ENCODE measurements at places on chromosomes 3 and 15. TPM values are rescaled to one million over a fixed set of nuclear protein-coding genes. Genes with fewer than 3 reads are reported as not detected.
A peak's percentile ranks its signal among the peaks of the same experiment; 100 is the strongest.

DNA sequence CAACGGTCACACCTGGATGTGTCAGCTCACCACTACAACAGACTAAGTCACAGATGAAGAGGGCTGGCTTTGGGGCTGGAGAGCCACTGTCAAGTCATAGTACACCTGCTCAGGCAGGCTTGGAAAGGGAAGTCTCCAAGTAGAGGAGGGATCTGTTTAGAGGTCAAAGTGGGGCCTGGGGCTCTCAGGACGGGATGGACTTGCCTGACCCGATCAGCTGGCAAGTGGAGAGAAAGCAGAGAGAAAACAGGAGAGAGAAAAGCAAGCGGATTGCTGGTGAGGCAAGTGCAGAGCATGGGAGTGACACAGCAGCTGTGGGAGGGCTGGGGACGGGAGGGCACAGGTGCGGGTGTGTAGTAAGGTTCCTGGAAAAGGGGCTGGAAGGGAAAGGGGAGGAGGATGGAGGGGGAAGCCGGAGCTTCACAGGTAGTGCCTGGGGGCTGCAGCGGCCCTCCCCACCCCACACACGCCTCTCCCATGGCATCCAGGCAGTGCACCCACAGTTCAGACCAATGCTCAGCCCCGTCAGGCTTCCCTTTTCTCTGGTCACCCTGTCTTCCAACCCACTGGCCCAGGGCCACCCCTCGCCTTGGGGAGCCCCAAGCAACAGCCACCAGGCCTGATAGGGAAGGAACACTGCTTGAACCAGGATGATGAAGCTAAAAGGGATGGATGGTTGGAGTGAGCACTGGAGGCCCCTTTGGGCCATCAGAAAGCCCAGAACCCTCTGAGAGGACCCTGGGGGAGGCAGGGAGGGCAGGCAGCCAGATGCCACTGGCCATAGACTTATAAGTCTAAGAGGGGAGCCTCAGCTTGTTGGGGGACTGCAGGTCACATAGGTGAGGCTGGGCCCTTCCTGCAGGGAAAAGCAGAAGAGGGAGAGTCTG lies 8.5 kb downstream of the RPS17 start:
- no peaks in the 10 kb centered on the region for H3K4me1 ChIP-seq
- no peak for DNase-seq
- H3K27me3 ChIP-seq: no peaks in the 10 kb centered on the region
- no peak overlapping the region for H3K4me3 ChIP-seq

GRCh38 chr3:111603679-111604078 lies 8.5 kb upstream of the ZBED2 start:
- no peak overlapping the region for H3K27ac ChIP-seq
- no peaks in the 10 kb centered on the region for H3K27me3 ChIP-seq
- DNase-seq: no peak
- H3K36me3 ChIP-seq: no peaks in the 10 kb centered on the region
- no peaks in the 10 kb centered on the region for H3K4me1 ChIP-seq

- DNase-seq: no peak
- peaks cover 8% of the 10 kb centered on the region for H3K27me3 ChIP-seq
- peaks cover 15% of the 10 kb centered on the region for H3K4me1 ChIP-seq
- H3K36me3 ChIP-seq: no peaks in the 10 kb centered on the region
- H3K4me3 ChIP-seq: no peak overlapping the region
- H3K27ac ChIP-seq: no peak overlapping the region
These were observed 2.9 kb upstream of the OCA2 start for GRCh38 chr15:28101983-28102441.

DNA sequence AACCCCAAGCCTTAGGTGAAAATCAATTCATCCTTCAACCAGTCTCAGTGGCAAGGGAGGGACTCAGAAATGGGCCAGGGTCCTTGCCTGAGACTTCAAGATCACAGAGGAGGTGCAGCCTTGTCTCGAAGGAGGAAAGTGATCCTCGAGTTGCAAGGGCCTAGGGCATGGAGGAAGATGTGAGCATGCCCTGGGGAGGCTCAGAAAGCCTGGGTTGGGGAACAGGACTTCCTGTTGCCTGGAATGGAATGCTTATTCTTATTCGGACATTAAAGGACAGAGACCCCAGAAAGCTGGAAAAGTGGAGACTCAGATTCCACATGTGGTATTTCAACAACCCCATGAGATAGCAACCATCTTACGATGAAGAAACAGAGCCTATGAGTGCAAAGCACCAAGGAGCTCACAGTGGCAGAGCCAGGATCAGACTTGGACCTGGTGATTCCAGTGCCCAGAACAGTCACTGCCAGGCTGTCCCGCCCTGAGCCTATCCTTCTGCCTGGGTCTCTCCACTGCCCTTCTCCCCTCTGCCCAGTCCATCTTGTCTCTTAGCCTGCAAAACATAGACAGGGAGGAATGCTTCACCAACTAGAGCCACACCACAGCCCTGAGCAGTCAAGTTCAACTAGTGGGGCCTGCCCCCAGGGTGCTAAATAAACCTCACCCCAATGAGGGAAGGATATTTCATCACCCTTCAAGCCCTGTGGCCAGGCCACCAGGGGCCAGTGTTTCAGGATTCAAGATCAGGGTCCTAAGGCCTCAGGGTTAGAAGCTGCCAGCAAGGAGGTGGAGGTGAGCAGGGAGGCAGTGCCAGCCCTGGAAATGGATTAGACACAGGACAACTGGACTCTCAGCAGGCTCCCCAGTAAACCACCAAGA lies 21.9 kb downstream of the DAPK2 start:
- H3K27me3 ChIP-seq: no peaks in the 10 kb centered on the region
- no peak overlapping the region for H3K27ac ChIP-seq
- H3K36me3 ChIP-seq: no peaks in the 10 kb centered on the region
- peaks cover 16% of the 10 kb centered on the region for H3K4me1 ChIP-seq
- H3K4me3 ChIP-seq: no peak overlapping the region
- no peak for DNase-seq

The ITGB5 gene
- 95.1 TPM for total RNA-seq

- H3K4me3 ChIP-seq: no peak overlapping the region
- H3K27me3 ChIP-seq: no peaks in the 10 kb centered on the region
- H3K36me3 ChIP-seq: no peaks in the 10 kb centered on the region
- H3K4me1 ChIP-seq: no peaks in the 10 kb centered on the region
- H3K27ac ChIP-seq: no peak overlapping the region
These were observed 266.5 kb upstream of the CADM2 start for GRCh38 chr3:84692261-84692660.

The STAB1 gene
- 152 TPM for total RNA-seq

DNA sequence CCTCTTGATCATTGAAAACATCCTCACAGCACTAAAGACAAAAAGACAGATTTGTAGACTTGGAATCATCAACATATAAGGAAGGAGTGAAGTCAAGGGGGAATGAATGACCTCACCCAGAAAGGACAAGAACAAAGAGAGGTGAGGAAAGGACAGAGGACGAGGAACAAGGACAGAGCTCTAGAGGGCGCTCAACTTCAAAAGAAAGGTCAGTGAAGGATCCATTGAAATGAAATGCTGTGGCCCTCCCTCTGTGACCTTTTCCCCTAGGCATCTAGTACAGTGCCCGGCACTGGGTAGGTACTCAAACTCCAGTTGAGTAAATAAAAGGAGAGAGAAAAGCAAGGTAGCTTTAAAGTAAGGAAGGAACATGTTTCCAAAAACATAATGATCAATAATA lies 2.6 kb downstream of the ATP8B4 start:
- H3K4me1 ChIP-seq: no peaks in the 10 kb centered on the region
- H3K27me3 ChIP-seq: no peaks in the 10 kb centered on the region
- DNase-seq: no peak
- no peak overlapping the region for H3K4me3 ChIP-seq

- no peaks in the 10 kb centered on the region for H3K4me1 ChIP-seq
- no peak overlapping the region for H3K27ac ChIP-seq
- no peaks in the 10 kb centered on the region for H3K27me3 ChIP-seq
- no peak for DNase-seq
These were observed 20.8 kb downstream of the NBEAL2 start for GRCh38 chr3:47000198-47000815.

The GHRL gene
- total RNA-seq: 2.2 TPM

The GPR149 gene
- not detected for total RNA-seq

DNA sequence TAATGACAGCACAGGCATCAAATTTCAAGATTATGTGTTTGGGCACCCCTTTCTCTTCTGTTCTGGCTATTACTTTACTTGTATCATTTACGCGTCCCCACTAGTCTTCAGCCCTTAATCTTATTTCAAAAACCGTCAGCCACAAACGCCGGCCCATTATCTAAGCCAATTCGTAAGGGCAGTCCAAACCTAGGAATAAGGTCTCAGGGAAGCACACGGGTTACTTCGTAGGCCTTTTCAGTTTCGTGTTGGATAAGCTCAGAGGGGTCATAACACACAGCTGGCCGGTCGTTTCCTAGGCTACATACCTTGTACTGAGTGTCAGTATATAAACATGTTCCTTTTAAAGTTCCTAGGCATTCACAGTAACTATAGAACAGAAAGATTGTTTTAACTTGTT lies 5.1 kb upstream of the DNAAF4 start:
- no peaks in the 10 kb centered on the region for H3K27me3 ChIP-seq
- peak overlapping the region; percentile 84 for H3K27ac ChIP-seq
- no peaks in the 10 kb centered on the region for H3K36me3 ChIP-seq
- H3K4me1 ChIP-seq: no peaks in the 10 kb centered on the region

DNA sequence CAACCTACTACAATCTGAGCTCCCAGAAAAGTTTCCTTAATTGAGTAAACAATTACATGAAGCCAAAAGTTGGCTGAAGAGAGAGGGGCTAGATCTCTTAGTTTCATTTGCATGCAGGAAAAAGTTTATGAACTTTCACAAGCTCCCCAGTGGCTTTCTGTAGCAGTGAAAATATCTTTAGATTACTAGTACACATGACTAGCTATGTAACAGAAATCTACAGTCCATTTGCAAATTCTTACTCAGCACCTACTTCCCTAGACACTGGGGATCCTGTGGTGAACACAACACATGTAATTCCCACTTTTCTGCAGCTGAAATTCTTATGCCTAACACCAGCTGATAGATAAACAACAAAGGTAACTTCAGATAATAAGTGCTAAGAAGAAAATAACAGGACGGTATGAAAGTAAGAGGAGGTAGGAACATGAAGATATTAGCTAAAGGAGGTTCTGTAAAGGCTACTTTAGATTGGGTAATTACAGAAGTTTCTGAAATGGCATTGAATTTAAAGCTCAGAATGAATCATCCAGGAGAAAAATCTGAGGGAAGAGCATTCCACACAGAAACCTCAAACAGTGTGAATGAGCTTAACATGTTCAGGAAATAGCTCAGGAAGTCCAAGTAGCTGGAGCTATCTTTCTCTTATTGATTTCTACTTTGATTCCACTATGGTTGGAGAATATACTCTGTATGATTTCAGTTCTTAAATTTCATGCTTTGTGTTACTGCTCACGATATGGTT lies 204.8 kb downstream of the MAGI1 start:
- no peak for DNase-seq
- H3K27ac ChIP-seq: no peak overlapping the region
- H3K27me3 ChIP-seq: no peaks in the 10 kb centered on the region

GRCh38 chr3:29453284-29454001 lies 172.6 kb downstream of the RBMS3 start:
- H3K36me3 ChIP-seq: no peaks in the 10 kb centered on the region
- H3K4me1 ChIP-seq: peaks cover 17% of the 10 kb centered on the region

DNA sequence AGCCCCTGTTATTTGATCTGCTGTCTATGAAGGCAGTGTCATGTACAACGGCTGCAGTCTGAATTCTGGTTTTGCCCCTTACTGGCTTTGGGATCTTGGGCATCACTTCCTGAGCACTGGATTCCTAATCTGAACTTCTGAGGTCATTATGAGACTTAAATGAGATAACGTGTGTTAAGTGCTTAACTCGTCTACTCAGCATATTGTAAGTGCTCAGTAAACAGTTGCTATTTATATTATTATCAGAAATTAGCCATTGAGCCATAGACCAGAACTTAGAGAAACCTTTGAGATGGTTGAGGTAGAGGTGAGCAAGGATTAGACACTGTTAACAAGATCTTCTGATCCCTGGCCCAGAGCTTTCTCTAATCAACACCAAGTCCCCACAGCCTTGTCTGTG lies 284.1 kb upstream of the ONECUT1 start:
- no peak for DNase-seq
- no peak overlapping the region for H3K4me3 ChIP-seq
- no peaks in the 10 kb centered on the region for H3K36me3 ChIP-seq
- H3K27ac ChIP-seq: no peak overlapping the region
- H3K4me1 ChIP-seq: no peaks in the 10 kb centered on the region

DNA sequence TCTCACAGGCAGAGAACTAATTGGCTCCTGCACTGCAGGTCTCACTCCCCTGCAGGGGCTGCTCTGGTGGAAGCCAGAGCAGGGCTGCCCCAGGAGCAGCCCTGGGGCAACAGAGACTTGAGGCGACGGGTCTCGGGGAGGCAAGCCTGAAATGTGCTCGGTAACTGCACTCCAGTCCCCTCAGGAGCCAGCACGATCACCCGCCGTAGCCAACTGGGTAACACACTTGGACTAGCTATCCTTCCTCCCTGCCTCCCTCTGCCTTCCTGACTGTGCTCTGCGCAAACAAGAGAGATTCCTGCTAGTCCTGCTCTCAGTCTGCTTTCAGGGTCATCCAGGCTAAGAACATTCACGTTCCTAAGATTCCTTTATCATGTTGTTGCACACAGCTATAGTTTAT lies 140.7 kb upstream of the NSMCE3 start:
- H3K36me3 ChIP-seq: no peaks in the 10 kb centered on the region
- H3K27ac ChIP-seq: no peak overlapping the region
- no peaks in the 10 kb centered on the region for H3K27me3 ChIP-seq
- no peak for DNase-seq
- no peak overlapping the region for H3K4me3 ChIP-seq

GRCh38 chr15:99720533-99720932 lies 12.7 kb downstream of the LYSMD4 start:
- no peak for DNase-seq
- H3K4me1 ChIP-seq: peaks cover 16% of the 10 kb centered on the region
- H3K27ac ChIP-seq: no peak overlapping the region
- H3K4me3 ChIP-seq: no peak overlapping the region

The GOLGA8J gene
- total RNA-seq: not detected

GRCh38 chr15:32887090-32887489 lies 169.3 kb downstream of the GREM1 start:
- H3K27ac ChIP-seq: no peak overlapping the region
- H3K27me3 ChIP-seq: no peaks in the 10 kb centered on the region
- DNase-seq: no peak

- H3K4me1 ChIP-seq: peaks cover 5% of the 10 kb centered on the region
- H3K4me3 ChIP-seq: no peak overlapping the region
- H3K27ac ChIP-seq: no peak overlapping the region
- no peaks in the 10 kb centered on the region for H3K36me3 ChIP-seq
These were observed 21.0 kb downstream of the CRABP1 start for GRCh38 chr15:78360958-78361718.

The CSPG4 gene
- 12.6 TPM for total RNA-seq

The SYNPR gene
- not detected for total RNA-seq

- peaks cover 22% of the 10 kb centered on the region for H3K4me1 ChIP-seq
- H3K36me3 ChIP-seq: peaks cover 6% of the 10 kb centered on the region
- H3K27me3 ChIP-seq: no peaks in the 10 kb centered on the region
- peak overlapping the region; percentile 83 for H3K4me3 ChIP-seq
- peak overlapping the region; percentile 96 for H3K27ac ChIP-seq
- DNase-seq: no peak
These were observed 1.3 kb upstream of the HACD2 start for GRCh38 chr3:123586131-123586530.

GRCh38 chr3:196219194-196219969 lies 3.0 kb downstream of the SLC51A start:
- H3K4me3 ChIP-seq: peak overlapping the region; percentile 32
- no peak overlapping the region for H3K27ac ChIP-seq
- H3K36me3 ChIP-seq: no peaks in the 10 kb centered on the region
- DNase-seq: peak; percentile 78
- H3K27me3 ChIP-seq: peaks cover 6% of the 10 kb centered on the region

All from upper lobe of right lung (tissue), 1 donor.